Hindlimb muscle (tissue), 1 donor: ENCODE measurements at places on chromosomes 12 and 14.

DNA sequence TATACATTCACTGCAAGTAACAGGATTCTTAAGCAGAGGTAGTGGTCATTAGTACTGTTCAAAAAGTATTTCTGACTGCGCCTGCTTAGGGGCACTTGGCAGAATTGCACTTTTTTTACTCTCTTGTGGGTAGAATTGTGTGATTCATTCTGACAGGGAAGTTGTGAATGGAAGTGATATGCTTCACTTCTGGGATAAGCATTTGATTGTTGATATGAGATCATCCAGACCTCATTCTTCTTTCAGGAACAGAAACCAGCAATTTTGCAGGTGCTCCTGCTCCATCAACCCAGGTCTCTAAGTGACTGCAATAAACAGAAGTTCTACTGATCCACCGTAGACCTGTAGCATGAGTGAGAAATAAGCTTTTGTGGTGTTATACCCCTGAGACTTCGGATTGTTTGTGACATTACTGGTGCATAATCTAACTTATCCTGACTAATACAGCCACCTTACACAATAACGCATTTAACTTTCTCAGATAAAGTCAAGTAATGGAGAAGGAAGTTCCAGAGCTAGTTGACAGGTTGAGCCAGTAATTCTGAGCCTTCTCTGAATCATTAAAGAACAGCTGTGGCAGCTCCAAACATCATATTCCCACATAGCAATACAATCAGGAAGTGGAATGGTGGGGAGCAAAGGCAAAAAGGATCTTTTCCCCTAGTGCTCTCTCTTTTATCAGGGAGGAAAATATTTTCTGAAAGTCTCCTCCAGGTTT lies 387.9 kb downstream of the SYT1 start:
- DNase-seq = no peak

DNA sequence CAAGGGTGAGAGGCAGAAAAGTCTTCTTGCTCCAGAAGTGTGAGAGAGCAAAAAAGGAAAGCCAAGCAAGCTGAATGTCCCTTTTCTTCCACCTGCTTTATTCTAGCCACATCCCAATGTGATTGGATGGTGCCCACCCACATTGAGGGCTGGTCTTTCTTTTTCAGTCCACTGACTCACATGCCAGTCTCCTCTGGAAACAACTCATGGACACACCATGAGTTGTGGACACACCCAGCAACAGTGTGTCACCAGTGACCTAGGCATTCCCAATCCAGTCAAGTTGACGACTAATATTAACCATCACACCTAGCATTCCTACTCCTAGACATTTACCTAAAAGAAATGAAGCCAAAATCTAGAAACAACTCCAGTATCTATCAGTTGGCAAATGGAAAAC lies 7.2 kb upstream of the DICER1 start:
- no peak for DNase-seq

- DNase-seq = no peak
Measured at GRCh38 chr12:20489645-20490044, 121.3 kb downstream of the PDE3A start.

- DNase-seq = no peak
Measured at GRCh38 chr14:72924337-72924736, 1.9 kb upstream of the DCAF4 start.

GRCh38 chr12:70154960-70155589 lies 88.2 kb upstream of the CNOT2 start:
- DNase-seq = no peak

DNA sequence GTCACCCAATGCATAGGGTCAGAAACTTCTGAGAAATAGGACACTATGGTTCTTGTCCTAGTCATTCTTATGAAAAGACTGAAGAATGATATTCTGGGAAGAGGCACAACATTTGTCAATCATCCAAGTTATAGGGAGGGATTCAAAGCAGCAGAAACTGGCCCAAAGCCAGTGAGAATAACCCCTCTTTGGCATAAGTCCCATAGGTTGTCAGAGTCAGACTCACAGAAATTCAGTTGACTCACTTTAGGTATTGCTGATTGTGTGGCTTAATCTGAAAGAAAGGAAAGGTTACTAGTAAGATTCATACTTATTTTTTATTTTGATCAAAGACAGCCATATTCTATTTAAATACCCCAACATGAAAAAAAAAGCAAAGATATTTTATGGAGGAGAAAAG lies 151.0 kb downstream of the SRGAP1 start:
- DNase-seq = no peak

DNA sequence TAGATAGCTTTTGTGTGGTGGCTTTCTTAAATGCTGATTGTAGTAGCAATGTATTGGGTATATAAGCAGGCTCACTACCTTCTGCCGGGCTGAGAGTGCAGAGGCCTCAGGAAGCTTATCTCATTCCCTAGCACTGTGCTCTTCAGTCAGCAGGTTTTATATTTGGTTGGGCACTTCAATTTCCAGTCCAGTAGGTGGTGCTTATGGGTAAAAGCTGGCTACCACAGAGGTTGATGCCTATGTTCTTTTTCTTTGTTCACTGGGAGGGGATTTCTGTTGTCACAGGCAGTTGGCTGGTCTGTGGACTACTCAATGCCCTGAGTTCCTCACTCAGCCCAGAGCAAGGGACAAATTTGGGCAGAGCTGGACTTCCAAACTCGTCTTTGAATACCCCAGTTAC lies 43.0 kb upstream of the GLIPR1 start:
- DNase-seq = no peak

GRCh38 chr12:47803191-47803875 lies 16.4 kb downstream of the HDAC7 start:
- no peak for DNase-seq

- no peak for DNase-seq
Measured at GRCh38 chr12:105522166-105522825, 191.8 kb downstream of the C12orf75 start.

DNA sequence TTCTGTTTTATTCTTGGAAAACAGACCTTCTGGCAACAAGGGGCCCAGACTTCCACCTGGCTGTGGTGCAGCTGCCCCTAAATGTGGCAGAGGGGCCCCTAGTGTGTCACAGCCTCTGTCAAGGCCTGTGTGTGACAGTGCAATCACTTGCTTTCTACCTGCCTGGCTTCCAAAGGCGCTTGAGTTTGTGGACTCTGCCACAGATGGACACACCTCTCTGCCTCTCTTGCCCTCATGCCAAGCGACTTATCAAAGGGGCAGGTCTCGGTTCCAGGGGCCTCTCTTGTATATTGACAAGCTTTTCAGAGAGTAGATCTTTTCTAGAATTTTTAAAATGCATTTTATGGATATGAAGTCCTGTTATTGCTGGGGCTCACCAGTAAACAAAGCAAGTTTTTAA lies 217.2 kb downstream of the SLC15A4 start:
- no peak for DNase-seq

DNA sequence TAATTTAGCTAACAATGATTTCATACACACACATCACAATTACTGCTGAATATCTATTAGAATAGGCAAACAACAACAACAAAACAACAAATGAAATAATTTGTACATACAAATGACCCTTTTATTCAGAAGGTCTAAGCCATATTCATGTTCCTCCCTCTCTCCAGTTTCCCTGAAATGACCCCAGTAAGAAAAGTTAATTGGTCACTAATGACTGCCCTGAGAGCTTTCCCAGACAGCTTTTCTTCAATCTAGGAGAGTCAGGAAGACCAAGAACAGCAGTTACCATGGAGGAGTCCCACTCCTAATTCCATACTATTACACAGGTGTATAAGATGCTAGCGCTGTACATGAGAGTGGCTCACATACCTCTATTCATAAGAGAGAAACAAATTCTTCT lies 121.2 kb upstream of the GRIP1 start:
- no peak for DNase-seq
